ENCODE measurements at places on chromosomes 1 and 21.

- no peaks in the 10 kb centered on the region for H3K4me1 ChIP-seq
- no peak overlapping the region for H3K27ac ChIP-seq
- no peaks in the 10 kb centered on the region for H3K36me3 ChIP-seq
- H3K4me3 ChIP-seq, result no peak overlapping the region
Measured at GRCh38 chr1:114108751-114109255, 44.9 kb downstream of the SYT6 start.

DNA sequence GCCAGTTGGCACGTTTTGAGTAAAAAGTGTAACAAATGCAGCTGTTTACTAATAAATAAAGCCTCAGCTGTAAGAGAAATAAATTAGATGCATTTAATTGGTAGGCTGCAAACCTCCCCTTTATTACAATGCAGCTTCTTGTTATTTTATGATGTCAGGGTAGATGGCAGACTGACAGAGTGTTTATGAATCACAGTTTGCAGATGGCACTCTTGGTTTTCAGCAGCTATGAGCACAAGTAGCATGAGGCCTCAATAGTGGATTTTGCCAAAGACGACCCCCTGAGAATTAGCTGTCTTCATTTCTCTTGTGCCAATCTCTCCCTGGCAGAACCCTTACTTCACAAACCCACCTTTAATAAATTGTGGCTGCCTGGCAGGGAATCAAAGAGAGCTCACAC lies 161.2 kb upstream of the C1orf87 start:
- no peaks in the 10 kb centered on the region for H3K36me3 ChIP-seq
- DNase-seq, result no peak
- H3K4me1 ChIP-seq, result no peaks in the 10 kb centered on the region
- H3K27me3 ChIP-seq, result no peaks in the 10 kb centered on the region

DNA sequence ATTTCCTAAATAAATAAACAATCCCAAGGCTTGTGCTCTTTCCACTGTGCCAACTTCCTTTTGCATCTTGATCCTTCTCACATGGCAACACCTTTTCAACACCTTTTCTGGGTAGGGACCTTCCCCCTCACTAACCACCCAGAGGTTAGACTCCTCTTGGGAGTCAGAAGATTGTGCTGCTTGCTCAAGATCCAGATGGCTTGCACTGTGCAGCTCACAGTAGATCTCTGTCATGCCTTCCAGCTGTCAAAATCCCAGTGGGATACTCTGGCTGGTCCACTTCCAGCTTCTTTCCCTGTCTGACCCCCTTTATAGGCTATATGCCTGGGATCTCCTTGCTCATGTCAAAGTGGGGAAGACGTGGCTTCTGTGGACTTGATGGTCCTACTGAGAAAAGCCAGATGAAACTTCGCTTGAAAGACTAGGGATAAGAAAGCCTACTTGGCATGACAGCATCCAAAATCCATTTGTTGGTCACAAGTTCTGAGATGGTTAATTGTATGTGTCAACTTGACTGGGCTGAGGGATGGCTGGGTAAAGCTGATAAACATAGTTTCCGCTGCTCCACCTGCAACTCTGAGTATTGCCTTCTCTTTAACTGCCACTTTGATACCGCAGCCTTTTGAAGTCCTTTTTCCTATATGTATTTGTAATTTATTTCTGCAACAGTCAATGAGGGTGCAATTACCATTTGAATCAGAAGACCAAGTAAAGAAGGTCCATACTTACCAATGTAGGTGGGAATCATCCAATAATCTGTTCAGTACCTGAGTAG lies 74.5 kb downstream of the S1PR1 start:
- no peaks in the 10 kb centered on the region for H3K27me3 ChIP-seq
- H3K4me1 ChIP-seq, result no peaks in the 10 kb centered on the region
- no peaks in the 10 kb centered on the region for H3K36me3 ChIP-seq
- DNase-seq, result no peak
- H3K4me3 ChIP-seq, result no peak overlapping the region
- no peak overlapping the region for H3K27ac ChIP-seq

DNA sequence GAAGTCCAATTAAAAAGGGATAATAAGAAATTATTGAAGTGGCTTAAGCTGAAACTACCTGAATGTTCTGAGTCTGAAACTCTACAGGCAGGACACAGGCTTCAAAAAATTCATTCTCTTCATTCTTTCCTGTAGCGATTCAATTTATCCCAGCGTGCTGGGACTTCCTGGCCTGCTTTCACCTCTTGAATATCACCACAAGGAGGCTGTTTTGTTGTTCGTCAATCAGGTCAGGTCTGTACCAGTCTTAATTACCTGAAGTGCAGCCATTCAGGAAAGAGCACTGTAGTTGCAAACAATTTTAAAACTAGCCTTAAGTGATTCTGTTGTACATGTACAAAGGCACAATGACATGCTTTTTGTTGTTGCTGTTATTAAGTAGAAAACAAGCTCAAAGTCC lies 38.4 kb downstream of the FYB2 start:
- H3K4me3 ChIP-seq, result no peak overlapping the region
- no peaks in the 10 kb centered on the region for H3K4me1 ChIP-seq
- no peaks in the 10 kb centered on the region for H3K27me3 ChIP-seq
- no peaks in the 10 kb centered on the region for H3K36me3 ChIP-seq
- DNase-seq, result no peak
- no peak overlapping the region for H3K27ac ChIP-seq

DNA sequence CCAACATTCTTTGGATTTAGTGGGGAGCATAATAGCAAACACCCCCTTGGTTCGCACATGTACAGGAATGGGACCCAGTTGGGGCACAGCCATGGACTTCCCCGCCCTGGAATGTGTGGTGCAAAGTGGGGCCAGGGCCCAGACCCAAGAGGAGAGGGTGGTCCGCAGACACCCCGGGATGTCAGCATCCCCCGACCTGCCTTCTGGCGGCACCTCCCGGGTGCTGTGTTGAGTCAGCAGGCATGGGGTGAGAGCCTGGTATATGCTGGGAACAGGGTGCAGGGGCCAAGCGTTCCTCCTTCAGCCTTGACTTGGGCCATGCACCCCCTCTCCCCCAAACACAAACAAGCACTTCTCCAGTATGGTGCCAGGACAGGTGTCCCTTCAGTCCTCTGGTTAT lies 21.8 kb downstream of the UQCRHL start:
- no peaks in the 10 kb centered on the region for H3K36me3 ChIP-seq
- H3K27ac ChIP-seq, result no peak overlapping the region
- H3K4me1 ChIP-seq, result no peaks in the 10 kb centered on the region
- no peak for DNase-seq
- H3K27me3 ChIP-seq, result no peaks in the 10 kb centered on the region
